Renal pelvis (tissue), 12 donors: ENCODE measurements at places on chromosomes 11 and 22.

DNA sequence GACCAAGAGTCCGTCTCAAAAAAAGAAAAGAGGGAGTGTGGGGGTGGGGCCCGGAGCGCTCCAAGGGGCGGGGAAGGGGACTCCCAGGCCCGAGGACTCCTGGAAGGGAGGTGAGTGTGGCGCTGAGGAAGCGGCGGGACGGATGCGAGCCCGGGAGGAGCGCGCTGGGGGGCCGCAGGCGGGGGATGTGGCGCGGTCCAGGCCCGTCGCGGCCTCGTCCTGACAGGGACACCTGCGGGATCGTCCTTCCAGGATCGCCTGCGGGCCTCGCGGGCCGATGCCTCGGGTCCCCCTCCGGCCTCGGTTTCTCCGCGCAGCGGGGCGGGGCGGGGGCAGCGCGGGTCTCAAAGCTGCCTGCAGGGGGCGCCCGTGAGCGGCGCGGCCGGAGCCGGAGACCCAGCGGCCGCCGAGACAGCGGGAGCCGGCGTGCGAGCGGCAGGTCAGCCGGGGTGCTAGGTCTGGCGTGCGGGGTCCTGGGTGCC lies 3.8 kb upstream of the ADORA2A start:
- DNase-seq, result no peak

GRCh38 chr11:27699242-27699925 lies 871 bp downstream of the BDNF start:
- no peak for DNase-seq

DNA sequence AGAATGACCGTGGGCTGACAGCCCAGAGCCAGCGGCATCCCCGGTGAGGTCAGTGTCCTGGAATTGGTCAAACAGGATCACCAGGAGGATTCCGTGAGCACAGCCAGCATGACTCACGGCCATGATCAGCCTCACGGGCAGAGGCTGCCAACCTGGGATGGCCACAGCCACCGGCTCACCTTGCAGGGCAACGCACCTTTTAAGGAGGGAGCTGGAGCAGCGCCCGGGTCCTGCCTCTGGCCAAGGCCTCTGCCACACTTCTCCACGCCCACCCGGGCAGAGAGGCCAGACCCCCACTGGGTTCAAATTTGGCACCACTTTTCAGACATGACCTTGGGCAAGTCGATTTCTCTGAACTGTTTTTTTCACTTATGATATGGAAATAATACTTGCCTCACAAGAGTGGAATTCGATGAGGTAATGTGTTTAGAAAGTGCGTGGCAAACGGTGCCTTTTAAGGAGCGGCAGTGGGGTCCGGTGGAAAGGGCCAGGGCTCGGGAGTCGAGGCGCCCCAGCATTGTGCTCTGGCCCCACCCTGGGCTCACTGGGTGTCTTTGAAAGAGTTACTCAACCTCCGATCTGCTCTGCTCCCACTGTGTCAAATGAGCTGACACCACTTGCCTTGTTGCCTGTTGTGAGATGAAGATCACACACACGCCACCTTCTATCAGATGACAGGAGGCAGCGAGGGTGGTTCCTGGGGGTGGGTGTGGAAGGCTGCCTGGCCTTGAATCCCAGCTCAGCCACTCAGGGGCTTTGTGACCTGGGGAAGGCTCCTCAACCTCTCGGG lies 16.0 kb downstream of the TXN2 start:
- no peak for DNase-seq

GRCh38 chr22:30227438-30228228 lies 18.9 kb downstream of the LIF start:
- no peak for DNase-seq

DNA sequence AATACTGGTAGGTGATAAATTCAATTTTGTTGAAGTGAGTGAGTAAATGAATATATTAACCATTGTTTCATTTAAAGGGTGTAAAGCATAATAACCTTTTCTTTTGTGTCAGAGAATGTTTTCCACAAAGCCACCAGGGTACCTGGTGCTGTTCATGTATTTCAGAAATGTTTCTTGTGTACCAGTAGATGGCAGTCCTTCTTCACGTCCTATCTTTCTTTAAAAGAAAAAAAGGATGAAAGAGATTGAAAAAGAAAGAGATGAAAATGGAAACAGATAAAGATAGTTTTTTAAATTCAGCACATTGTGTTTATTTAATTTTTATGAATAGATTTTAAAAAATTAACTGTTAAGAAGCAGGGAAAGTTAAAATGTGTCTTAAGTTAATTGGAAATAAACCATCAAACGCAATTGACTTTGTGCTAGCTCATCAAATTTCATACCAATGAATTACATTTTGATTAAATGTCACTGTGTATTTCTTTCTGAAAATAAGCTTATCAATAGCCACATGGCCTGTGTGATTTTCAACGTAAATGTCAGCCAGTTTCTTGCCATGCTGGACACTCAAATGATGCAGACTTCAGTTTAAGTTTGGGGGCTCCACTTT lies 65.5 kb upstream of the CHORDC1 start:
- peak; percentile 4 for DNase-seq

- DNase-seq, result no peak
Observed at GRCh38 chr22:38901111-38901641, 29.2 kb upstream of the CBX6 start.

- no peak for DNase-seq
Observed at GRCh38 chr11:75100314-75100713, 3.6 kb upstream of the OR2AT4 start.

- DNase-seq, result no peak
Observed at GRCh38 chr22:41286639-41287091, 678 bp upstream of the RANGAP1 start.

- DNase-seq, result no peak
Observed at GRCh38 chr11:68313574-68314202, 1.3 kb downstream of the LRP5 start.

GRCh38 chr22:19455585-19456370 lies 8.3 kb upstream of the C22orf39 start:
- DNase-seq, result no peak

DNA sequence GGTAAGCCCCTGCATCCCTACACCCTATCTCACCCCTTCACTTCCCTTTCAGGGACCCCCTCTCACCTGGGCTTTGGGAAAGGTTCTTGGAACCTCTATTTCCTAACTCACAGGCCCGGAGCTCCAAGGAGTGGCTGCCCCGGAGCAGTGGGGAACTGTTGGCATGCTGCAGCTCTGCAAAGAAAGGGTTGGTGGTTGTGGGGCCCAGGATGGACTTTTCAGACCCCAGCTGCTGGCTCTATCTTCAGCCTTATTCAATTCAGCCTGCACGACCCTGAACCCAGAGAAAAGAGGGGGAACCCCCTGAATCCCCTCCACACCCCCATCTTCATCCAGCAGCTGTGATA lies 10.0 kb downstream of the ROBO4 start:
- DNase-seq, result no peak

- no peak for DNase-seq
Observed at GRCh38 chr11:35932681-35933319, 11.1 kb upstream of the LDLRAD3 start.

DNA sequence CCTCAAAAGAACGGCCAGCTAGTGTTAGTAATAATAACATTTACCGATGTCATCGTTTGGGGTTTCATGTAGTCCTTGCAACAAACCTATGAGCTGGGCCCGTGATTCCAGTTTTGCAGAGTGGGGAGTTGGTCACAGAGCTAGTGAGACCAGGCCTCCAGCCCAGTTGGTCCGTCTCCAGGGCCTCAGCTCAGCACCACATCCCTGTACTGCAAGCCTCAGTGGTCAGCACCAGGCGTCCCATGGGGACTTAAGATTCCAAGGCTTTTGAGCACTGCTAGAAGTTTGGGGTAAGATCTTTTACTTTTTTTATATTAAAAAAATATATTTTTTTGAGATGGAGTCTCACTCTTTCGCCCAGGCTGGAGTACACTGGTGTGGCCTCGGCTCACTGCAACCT lies 1.1 kb upstream of the TSGA10IP start:
- no peak for DNase-seq

DNA sequence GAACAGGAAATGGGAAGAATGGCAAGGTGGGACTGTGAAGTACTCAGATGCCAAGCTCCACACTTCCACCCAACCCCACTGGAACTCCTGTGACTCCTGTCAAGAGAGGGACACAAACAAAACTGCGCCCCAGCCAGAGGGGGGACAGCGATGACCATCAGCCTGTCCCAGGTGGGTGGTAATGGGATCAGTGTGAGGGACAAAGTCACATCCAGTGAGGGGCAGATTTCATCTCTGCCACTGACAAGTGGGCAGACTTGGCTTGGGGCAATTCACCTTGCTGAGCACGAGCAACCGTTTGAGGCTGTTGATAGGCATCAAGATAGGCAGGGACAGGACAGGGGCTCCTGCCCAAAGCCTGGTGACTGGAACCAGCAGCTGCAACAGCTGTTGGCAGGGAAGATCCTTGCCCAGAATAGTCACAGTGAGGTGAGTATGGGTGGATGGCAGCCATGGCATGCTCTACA lies 105.4 kb upstream of the PITPNB start:
- no peak for DNase-seq
